T-helper 1 cell (primary cell): ENCODE measurements at places on chromosomes 2 and 18.

DNA sequence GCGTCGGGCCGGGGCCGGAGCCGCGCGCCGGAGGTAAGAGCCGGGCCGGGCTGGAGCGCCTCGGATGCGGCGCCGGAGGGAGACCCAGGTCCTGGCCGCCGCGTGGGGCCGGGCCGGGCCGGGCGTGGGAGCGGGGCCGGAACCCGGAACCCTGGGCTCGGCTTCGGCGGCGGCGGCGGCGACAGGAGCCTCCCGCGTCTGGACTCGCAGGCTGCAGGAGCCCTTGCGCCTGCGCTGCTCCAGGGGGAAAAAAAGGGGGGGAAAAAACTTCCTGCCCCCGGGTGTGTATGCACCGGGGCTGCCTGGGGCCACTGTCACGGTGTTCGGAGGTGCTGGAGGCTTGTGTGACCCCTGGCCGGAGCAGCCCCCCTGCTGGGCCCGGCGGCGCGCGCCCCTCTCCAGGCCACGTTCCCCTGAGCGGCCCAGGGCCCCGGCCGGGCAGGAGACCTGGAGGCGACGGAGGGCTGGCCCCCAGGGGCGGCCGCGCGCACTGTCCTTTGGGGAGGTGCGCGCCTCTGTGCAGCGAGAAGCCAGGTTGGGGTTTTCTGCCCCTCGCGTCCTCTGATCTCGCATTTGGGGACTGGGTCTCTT lies 864 bp downstream of the KLHL29 start:
- no peak for DNase-seq

- DNase-seq = no peak
Measured at GRCh38 chr18:14100503-14101286, 31.5 kb downstream of the ZNF519 start.

DNA sequence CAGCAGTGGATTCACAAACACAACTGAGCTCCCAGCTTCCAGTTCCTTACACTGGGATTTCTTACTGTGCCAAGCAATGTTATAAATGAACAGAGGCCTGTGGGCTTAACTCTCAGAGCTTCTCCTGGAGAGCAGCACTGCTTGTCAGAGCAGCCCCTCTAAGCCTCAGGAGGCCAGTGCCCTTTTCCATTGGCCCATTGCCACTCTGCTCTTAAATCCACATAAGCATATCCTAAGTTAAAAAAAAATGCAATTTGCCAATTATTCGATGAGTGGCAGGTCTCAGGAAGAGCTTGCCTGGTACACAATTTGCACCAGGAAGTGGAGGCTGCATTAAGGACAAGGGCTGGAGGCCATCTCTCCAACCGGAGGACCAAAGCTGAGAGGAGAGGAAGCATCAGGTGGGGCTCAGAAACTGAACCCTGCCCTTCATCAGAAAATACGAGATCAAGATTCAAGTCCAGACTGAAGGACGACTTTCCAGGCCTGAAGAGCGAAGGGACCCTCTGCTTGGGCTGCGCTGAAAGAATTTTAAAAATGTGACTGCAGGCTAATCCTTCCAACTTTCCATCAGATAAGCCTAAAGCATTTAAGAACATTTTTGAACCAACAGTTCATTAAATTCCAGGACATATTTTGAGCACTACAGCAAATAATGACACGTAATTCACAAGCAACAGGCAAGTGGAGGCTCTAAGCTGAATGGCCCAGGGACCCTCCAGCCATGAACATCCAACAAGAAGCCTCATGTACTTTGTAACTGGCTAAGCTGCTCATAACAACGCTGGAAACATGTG lies 28.4 kb upstream of the PXDN start:
- no peak for DNase-seq

GRCh38 chr2:12720278-12720620 lies 3.5 kb downstream of the TRIB2 start:
- DNase-seq = no peak

DNA sequence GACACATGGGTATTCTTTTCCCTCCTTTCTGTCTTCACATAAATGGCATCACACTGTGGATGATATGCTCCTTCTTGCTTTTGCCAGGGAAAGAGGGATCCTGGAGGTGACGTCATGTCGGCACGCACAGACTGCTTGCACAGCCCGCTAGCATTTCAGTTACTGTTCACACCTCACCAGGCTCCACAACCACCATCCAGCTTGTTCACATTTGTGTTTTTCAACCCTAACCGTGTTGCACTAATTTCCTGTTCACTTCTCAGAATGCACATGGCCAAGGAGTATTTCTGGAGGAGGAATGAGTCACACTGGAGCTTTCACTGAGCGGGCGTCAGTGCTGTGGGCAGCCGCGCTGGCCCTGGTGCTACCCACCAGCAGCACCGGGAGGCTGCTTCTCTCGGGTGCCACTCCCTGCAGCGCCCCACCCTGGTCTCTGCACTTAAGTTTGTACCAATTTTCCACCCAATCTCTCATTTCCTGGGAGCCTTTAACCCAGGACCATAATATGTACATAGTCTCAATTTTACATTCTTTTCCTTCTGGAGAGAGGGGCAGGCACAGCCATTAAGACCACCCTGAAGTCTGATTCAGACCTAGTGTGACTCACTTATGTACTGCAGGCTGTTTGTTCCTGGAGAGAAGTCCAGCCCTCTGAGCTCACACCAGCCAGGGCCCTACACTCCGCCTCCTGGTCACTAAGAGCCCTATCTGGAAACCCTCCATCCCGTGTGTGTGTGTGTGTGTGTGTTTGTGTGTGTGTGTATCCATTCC lies 65.1 kb downstream of the MBP start:
- DNase-seq = peak; percentile 26

DNA sequence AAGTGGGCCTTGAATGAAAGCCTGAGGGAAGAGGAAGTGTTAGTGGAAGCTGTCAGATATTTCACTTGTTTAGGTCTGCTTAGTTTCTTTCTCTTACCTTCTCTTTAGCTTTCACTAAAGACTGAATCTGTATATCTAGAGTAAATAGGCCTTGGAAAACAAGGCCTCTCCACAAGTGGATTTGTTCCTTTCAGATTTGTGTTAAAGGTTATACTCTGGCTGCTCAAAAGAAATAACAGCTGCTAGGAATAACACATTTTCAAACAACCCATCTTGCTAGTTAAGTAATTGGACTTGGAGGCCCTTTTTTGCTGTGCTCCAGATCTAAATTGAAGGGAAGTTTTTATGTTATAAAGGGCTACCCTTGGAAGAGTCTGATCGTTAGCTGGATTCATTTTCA lies 236.3 kb downstream of the KIAA1328 start:
- DNase-seq = no peak

GRCh38 chr2:98773169-98773568 lies 42.2 kb upstream of the MGAT4A start:
- no peak for DNase-seq

GRCh38 chr2:26238311-26238958 lies 6.0 kb downstream of the HADHA start:
- DNase-seq = no peak

DNA sequence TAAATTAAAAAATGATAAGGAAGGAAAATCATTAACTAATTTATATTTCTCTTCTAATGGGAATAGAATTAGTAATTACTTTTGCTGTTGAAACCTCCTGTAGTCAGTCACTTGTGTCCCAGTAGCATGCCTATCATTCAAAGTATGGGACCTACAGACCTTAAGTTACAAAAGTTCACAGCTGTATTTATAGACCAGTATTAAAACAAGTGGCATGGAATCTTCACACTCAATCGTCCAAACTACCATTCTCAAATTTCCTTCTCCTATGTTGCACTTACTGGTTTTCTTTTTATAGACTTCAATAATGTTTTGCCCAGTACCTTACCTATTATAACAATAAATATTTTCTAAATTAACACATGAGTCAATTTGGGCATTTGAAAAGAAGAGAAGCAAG lies 639.9 kb downstream of the ERBB4 start:
- no peak for DNase-seq

DNA sequence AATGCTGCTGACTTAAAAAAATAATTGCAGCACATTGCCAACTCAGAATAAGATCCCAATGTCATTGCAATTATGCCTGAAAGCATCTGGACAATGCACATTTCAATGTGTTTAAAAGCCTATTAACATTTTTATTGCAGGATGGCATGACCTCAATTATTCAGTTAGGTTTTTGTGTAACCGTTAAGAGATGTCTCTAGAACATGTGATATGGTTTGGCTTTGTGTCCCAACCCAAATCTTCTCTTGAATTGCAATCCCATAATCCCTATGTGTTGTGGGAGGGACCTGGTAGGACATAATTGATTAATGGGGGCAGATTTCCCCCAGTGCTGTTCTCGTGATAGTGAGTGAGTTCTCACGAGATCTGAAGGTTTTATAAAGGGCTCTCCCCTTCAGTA lies 43.2 kb upstream of the ZC3H15 start:
- DNase-seq = no peak

- DNase-seq = no peak
Measured at GRCh38 chr2:212665948-212666347, 127.3 kb upstream of the ERBB4 start.

DNA sequence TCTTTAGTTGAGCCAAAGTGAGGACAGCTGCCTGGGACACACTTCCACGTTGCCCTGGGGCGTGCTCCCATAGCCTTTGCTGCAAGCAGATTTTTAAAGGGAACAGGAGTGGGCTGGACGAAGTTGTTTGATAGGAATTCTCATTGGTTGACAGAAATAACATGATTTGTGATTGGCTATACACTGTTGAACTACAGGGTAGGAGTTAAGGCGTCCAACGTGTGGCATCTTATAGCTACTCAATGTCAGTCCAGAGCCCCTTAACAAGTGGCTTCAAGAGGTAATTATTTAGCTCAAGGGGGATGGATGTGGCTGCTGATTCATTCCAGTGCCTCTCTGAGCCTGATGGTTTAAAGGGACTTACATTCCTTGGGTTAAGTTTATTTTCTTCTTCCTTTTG lies 65.5 kb downstream of the ACAA2 start:
- no peak for DNase-seq
